Inflammatory macrophage treated with lipopolysaccharide for 4 hours (primary cell): ENCODE measurements at places on chromosomes 2 and 18.

- DNase-seq = no peak
These were observed 127.4 kb upstream of the MSH6 start for GRCh38 chr2:47655563-47655880.

DNA sequence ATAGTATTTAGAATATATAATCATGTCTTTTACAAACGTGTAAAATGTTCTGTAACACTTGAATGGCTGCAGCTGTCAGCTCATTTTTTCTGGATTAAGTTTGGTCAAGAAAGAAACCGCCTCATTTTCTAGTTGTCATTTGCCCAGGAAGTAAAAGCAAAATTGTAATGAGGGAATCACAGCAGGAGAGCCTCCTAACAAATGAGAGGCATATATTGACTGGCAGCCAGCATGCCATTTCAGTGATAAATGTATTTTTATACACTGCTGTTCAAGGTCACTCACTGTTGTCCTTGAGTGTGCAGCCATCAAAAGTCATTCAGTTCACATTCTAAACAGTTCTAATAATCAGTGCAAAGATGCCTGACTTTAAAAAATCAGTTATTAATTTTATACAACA lies 144.3 kb upstream of the BOD1L2 start:
- no peak for DNase-seq

- DNase-seq = no peak
These were observed 109.8 kb downstream of the CCDC178 start for GRCh38 chr18:33330711-33331110.

- DNase-seq = no peak
These were observed 506.1 kb downstream of the PTPRM start for GRCh38 chr18:8073167-8073566.

DNA sequence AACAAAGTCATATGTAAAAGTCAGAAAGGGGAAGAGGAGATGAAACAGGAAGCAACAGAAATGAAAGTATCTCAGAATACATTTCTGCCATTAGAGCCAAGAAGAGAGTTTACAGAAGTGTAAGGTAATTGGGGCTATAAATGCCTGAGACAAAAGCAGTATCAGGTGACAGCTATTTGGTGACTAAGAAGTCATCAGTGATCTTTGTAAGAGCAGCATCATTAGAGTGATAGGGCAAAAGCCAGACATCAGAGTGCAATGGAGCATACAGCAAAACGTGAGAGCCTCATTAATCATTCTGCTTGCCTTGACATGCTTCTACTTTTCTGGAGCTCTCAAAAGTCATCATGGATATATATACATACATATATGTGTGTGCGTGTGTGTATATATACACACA lies 804.7 kb upstream of the PIK3C3 start:
- DNase-seq = no peak

GRCh38 chr2:5908071-5908470 lies 215.9 kb downstream of the SOX11 start:
- DNase-seq = no peak

DNA sequence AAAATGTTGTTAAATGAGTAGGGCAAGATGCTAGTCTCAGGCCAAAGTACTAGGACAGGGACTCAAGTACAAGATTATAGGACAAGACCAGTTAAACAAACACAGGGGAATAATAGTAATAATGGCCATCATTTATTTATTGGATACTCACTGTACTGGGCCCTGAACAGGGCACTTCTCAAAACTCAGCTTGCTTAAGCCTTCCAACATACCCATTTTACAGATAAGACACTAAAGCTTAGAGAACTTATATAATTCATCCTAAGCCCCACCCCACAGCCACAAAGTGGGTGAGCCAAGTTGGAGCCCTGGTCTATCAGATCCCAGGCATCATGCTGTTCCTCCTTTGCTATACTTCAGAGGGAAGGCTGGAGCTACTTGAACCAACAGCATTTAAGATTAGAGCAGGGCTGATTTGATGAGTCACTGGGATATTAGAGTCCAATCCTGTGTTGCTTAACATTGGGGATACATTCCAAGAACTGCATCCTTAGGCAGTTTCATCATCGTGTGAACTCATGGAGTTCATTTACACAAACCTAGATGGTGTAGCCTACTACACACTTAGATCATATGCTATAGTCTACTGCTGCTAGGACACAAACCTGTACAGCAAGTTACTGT lies 153.6 kb downstream of the MTCL1 start:
- no peak for DNase-seq

DNA sequence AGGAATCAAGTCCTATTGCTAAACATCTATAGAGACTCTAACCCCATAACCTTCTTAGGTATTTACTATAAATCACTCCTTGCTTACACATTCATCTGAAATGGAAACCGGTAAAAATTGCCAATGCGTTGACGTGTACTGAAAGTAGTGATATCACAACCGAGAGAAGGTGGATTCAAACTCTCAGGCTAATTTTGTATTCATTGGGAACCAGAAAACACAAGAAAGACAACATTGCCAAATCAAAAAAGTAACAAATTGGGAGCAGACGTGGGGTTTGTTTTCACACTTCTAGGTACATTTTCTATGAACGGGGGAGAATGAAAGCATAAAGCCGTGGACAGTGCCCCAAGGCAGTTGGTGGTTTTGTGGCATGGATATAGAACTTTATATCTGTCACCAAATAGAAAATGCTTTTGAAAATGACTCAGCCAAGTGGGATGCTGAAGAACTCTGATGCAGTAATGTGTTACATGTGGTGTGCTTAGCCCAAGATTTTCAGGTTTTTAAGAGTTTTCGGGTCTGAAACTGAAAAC lies 155.1 kb upstream of the RASGRP3 start:
- no peak for DNase-seq

GRCh38 chr2:9693196-9693491 lies 62.3 kb upstream of the YWHAQ start:
- peak; percentile 66 for DNase-seq

GRCh38 chr2:112493858-112494648 lies 12.1 kb downstream of the TTL start:
- no peak for DNase-seq

- DNase-seq = no peak
These were observed 528.1 kb upstream of the DCC start for GRCh38 chr18:51811883-51812282.

- DNase-seq = no peak
These were observed 6.5 kb downstream of the CHRND start for GRCh38 chr2:232532419-232532818.
